ENCODE measurements at places on chromosomes 2 and 18.

DNA sequence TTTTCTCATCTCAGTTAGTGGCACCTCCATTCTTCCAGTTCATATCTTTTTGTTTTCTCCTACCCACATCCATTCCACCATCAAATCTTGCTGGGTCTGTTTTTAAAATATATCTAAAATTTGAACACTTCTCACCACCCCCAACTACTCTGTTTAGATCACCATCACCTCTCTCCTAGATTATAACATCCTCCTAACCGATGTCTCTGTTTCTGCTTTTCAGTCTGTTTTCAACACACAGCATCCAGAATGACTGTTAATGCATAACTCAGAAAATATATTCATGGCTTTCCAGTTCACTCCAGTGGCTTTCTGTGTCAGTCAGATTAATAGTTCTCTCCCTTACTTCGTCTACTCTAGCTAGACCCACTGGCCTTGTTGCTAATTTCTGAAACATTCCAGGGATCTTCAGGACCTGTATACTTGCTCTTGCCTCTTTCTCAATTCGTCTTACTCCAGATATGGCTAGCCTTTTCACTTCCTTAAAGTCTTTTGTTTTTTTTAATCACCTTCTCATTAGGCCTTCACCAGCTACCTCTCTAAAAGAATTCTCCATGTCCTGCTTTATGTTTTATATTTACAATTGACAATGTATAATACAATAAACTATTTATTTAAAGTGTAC, 105.3 kb downstream of the COMMD1 start:
- DNase-seq: no peak

GRCh38 chr2:172052000-172052983, 33.0 kb upstream of the DLX1 start:
- DNase-seq: no peak

DNA sequence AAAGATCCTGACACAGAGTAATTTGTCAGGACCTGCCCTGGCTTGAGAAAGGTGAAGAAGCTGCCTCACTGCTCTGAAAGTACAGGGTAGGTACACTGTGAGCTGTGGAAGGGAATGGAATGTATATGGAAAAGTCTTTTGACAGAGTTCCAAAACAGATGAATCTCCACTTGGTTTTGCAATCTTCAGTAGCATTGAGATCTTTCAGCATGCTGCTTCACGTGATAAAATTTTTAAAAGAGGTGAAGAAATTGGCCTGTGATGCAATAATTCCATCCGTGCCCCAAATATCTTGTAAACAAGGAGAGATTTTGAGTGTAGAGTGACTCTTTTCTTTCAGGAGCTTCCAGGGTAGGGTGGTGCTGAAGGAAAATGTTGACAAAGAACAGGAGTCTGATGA, 123.1 kb downstream of the OSR1 start:
- no peak for DNase-seq

GRCh38 chr18:8339952-8340351, 269.3 kb upstream of the RAB12 start:
- DNase-seq: no peak

- no peak for DNase-seq
These were observed 71.8 kb downstream of the PRELID3A start for GRCh38 chr18:12479536-12479935.

- DNase-seq: no peak
These were observed 419.7 kb upstream of the ZEB2 start for GRCh38 chr2:144939590-144939989.

DNA sequence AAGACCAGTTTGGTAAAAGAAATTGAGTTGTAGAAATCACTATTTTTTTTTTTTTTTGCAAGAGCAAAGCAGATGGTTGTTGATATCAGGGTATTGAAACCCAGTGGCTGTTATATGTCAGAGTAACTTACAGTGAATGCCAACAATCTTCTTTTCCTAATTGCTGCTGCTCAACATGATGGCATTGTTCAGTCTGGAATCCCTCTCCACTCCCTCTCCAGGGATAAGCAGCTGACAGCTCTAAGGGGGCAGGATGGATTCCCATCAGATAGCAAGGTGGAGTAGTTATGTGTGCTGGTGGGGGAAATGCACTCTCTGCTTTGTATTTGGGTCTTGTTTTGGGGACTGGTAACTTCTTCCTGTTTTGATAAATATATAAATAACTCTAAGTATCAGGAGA, 200.0 kb downstream of the PIK3C3 start:
- DNase-seq: no peak

DNA sequence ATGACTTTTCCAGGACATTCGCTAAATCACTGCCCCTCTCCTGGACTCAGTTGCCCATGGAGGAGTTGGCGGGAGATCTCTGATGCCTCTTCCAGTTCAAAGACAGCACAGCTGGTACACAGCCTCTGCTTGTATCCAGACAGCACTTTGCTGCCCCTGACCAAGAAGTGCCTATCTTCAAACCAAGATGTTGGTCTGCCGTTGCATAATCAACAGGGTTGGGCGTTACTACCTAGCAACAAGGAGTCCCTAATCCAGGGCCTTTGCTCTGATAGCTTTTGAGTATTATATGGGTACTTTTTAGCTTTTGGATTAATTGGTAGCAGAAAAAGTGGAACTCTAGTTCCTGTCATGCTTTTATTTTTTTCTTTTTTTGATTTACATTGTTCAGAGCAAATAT, 166.6 kb downstream of the FAM210A start:
- no peak for DNase-seq

- no peak for DNase-seq
These were observed 16.9 kb downstream of the ZBTB7C start for GRCh38 chr18:48392268-48392667.

- DNase-seq: no peak
These were observed 896.2 kb downstream of the CCDC85A start for GRCh38 chr2:57080035-57080434.

DNA sequence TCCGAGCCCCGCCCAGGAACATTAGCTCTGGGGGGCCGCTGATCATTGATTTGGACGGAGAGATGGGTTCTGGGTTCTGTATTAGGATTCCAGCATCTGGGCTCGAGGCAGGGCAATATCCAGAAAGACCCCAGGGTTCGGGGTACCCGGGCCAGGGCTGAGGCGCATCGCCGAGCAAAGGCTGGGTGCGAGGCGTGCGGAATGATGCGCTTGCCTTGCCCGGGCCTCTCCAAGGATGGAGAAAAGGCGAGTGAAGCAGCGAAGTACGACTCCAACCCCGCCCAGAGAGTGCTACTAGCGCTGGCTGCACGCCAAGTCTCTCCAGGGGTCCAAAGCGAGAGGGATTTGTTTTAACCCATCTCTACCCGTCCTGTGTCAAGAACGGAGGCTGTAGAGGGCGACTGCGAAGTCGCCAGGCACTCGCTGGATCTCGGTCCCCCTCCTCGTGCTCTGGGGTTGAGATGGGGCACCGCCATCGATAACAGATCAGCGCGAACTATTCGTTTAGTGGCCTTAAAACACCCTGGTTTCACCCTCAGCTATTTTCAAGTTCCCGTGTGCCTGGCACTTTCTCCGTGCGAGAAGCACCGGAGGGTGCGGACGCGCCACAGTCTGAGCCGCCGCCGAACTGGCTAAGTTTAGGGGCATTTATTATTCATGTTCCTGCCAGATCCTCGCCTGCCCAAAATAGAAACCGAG, 1.9 kb downstream of the ADCYAP1 start:
- no peak for DNase-seq

- DNase-seq: no peak
These were observed 33.7 kb downstream of the EN1 start for GRCh38 chr2:118813601-118814339.

GRCh38 chr2:186493564-186494085, 7.6 kb downstream of the ZC3H15 start:
- DNase-seq: no peak

DNA sequence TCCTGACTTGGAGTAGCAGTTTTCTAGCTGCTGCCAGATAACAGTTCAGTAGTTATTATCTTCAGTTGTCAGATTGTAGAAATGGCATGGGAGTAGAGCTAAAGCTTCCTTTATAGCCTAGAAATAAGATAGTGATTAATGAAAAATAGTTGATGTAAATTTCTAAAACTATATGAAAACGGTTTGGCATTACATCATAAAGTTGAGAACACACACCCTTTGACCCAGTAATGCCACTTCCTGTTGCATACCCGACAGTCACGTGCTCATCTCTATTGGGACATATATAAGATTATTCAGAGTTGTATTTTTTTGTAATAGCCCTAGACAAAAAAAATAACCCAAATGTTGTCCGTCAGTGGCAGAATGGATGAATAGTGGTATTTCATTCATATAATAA, 39.4 kb upstream of the ASB1 start:
- no peak for DNase-seq

DNA sequence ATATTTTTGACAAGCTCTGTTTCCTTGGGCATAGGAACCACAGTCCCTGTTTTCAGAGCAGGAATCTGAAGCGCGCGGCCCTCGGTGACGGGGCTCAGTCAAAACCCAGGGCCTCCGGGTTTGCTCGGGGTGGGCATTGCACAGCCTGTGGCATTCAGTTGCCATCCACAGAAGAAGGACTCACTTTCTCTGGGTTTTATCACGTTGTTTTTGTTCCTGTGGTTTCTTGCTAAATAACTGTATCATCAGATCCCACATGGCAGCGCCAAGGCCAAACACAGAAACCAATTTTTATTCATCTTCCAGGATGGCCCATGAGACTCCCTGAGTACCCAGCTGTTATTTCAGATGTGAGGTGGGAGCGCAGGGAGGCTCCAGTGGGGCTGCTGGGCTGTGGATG, 35.6 kb downstream of the SGPP2 start:
- no peak for DNase-seq

DNA sequence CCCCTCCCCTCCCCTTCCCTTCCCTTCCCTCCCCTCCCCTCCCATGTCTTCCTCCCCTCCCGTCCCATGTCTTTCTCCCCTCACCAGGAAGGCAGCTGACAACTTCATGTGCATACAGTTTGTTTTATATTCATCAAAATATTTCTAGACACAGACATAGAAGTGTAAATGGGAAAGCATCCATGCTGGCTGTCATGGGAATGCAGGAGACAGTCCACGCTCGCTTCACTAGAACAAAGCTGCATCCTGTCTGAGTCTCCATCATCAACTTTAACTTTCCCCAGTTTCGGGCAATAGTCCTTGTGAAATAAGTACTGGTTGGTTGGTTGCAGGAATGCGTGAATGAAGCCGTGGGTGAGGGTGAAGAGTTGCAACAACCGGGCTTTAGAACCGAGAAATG, 226.9 kb downstream of the DCDC2C start:
- DNase-seq: no peak

GRCh38 chr2:44230378-44230777, 44.9 kb upstream of the SLC3A1 start:
- DNase-seq: no peak

- peak; percentile 76 for DNase-seq
These were observed 44.6 kb downstream of the HAUS1 start for GRCh38 chr18:46148810-46149209.

- no peak for DNase-seq
These were observed 73.1 kb downstream of the CPO start for GRCh38 chr2:207012461-207012860.

- no peak for DNase-seq
These were observed 16.1 kb downstream of the SUPT7L start for GRCh38 chr2:27647289-27647688.

DNA sequence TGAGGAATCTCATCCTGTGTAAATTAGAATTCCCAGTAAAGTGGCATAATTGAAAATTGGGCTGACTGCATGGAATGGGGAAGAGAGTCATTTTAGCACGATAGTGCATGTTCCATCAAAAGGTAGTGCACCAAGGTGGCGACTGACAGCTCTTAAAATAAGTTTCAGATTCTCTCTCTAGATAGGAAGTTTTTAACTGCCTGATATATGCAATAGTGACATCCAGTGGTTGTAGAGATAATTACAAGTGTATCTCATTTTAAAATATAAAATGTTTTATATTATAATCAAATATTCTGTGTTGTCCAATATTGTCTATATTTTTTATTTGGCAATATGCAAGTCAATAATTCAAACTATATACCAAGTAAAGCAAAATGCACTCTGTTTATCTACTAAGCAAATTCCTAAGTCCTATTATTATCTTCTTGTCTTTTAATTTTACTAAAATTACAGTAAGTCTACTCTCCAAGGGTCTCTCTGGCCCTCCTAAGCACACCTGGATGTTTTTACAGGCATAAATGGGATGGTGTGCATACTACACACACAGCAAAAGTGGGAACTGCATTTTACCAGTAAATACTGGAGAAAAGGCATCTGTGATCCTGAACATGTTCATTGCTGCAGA, 397.7 kb upstream of the HNRNPA3 start:
- no peak for DNase-seq

DNA sequence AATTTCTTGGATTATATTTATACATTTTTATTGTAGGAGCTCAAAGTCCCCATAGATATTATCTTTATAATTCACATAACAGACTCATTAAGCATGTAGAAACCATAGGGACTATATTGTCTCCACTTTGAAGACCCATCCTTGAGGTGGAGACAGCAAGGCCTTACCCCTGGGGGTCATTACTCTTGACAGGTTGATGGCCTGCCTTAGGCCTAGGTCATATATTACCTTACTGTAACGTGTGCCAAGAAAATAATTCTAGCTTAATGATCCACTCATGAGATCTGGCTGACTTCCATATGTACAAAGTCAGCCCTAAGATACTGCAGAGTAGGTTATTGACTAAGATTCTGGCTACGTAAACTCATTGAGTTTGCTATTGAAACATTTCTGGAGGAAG, 65.4 kb upstream of the GLS start:
- no peak for DNase-seq

DNA sequence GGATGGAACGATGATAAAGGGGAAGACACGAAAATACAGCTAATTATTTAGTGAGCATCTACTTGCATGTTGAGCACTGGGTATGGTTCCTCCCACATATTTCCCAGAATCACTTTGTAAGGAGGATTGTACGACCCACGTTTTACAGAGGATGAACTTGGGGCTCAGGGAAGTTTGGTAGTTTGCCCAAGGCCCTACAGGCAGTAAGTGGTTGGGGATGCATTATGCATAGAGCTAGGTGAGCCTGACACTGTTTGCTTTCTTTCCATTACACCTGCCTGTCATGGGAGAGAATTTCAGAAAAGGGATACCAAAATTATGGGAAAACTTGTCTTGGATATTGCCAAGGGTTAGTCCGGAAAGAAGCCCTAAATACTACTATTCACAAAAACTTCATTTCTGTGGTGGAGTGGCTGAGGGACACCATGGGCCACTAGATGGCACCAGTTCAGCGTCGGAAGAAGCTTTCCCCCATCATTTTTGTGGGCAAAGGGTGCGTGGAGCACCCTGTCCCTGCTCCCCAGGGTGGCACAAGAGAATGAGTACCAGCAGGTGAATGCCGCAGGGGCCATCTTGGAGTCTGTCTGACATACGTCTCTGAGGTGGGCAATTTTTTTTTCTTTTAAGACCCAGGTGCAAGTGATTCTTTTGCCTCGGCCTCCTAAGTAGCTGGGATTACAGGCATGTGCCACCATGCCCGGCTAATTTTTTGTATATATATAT, 23.5 kb upstream of the C18orf32 start:
- DNase-seq: no peak

- DNase-seq: no peak
These were observed 81.3 kb upstream of the PELI1 start for GRCh38 chr2:64225491-64225890.

DNA sequence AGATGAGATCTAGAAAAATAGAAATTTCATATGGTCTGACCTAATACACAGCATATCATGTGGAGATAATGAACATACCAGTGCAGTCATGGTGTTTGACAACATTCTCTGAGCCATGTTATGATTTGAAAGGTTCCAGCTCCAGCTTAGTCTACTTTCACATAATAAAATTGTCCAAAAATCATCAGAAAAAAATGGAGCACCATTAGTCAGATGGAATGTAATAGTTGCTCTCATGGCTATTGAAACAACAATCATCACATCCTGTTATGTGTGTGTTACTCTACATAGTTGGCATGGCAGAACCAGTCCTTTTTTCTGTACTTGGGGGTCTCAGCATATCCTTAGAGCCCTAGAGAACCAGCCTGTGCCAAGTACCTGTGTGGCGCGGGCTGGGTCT, 678.9 kb upstream of the FANCL start:
- DNase-seq: no peak
